ENCODE measurements at places on chromosomes 7 and 10. TPM values are rescaled to one million over a fixed set of nuclear protein-coding genes. Genes with fewer than 3 reads are reported as not detected.

GRCh38 chr10:18402853-18403252, 248.5 kb downstream of the NSUN6 start:
- DNase-seq, result no peak
- H3K4me3 ChIP-seq, result no peak overlapping the region
- no peaks in the 10 kb centered on the region for H3K36me3 ChIP-seq
- no peaks in the 10 kb centered on the region for H3K27me3 ChIP-seq
- H3K27ac ChIP-seq, result no peak overlapping the region

- DNase-seq, result no peak
- no peak overlapping the region for H3K27ac ChIP-seq
- H3K4me1 ChIP-seq, result no peaks in the 10 kb centered on the region
- H3K4me3 ChIP-seq, result no peak overlapping the region
- H3K36me3 ChIP-seq, result no peaks in the 10 kb centered on the region
Measured at GRCh38 chr7:95658676-95659075, 62.4 kb upstream of the PDK4 start.

DNA sequence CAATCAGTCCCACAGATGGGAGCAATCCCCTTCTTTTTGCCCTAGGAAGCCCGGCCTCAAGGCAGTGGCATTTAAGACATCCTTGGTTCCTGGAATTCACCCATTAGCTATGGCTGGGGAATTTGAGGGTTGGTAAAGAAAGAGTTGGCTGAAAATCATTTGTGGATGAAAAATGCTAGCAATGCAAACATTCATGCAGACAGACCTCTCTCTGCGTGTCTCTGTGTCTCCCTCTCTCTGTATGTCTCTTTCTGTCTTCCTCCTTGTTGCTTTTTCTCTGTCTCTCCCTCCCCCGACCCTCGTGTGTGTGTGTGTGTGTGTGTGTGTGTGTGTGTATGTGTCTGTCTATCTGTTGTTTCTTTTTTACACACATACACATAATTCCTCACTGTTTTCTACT, 19.4 kb downstream of the LDB3 start:
- no peak overlapping the region for H3K4me3 ChIP-seq
- no peaks in the 10 kb centered on the region for H3K36me3 ChIP-seq
- H3K4me1 ChIP-seq, result peaks cover 6% of the 10 kb centered on the region
- no peak for DNase-seq
- H3K27ac ChIP-seq, result no peak overlapping the region

- H3K27ac ChIP-seq, result no peak overlapping the region
- H3K4me1 ChIP-seq, result peaks cover 8% of the 10 kb centered on the region
- H3K36me3 ChIP-seq, result no peaks in the 10 kb centered on the region
- H3K27me3 ChIP-seq, result no peaks in the 10 kb centered on the region
Measured at GRCh38 chr10:117443686-117444041, 68.4 kb upstream of the PDZD8 start.

DNA sequence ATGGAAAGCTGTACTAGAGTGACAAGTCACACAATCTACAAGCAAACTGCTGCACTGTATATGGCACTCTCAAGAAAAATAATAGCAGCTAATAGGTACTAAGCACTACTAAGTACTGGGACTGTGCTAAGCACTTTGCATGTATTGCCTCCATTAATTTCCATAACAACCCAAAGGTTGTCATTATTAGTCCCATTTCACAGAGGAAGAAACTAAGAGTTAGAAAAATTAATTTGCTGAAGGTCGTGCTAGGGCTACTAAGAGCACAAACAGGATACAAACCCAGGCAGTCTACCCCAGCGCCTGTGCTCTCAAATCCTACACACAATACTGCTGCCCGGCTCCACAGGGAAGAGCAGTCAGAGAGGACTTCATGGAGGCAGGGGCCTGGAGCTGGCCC, 51.7 kb downstream of the DLG5 start:
- no peaks in the 10 kb centered on the region for H3K27me3 ChIP-seq
- H3K27ac ChIP-seq, result peak overlapping the region; percentile 96
- H3K36me3 ChIP-seq, result no peaks in the 10 kb centered on the region
- no peak overlapping the region for H3K4me3 ChIP-seq
- H3K4me1 ChIP-seq, result peaks cover 82% of the 10 kb centered on the region
- no peak for DNase-seq

DNA sequence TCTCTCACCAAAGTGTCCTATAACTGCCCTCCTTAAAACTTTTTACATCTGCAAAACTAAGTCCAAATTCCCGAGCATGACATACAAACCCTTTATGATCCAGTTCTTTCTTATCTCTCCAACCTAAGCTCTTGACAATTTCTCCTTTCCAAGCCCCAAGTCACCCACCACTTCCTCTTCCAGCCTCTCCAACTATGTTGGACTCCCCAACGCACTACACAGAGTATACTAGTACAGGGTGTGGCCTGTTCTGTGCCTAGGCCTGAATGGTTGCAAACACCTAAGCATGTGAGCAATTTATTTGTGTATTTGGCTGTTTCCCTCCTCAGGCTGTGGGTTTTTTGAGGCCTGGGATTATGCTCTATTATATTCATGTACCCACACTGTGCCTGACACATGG, 101.2 kb upstream of the APBB1IP start:
- H3K27me3 ChIP-seq, result no peaks in the 10 kb centered on the region
- DNase-seq, result no peak
- no peaks in the 10 kb centered on the region for H3K4me1 ChIP-seq

GRCh38 chr7:114364151-114364550, 50.5 kb upstream of the FOXP2 start:
- H3K27me3 ChIP-seq, result no peaks in the 10 kb centered on the region
- H3K4me3 ChIP-seq, result no peak overlapping the region
- no peak overlapping the region for H3K27ac ChIP-seq

- H3K27ac ChIP-seq, result no peak overlapping the region
- H3K27me3 ChIP-seq, result no peaks in the 10 kb centered on the region
- H3K36me3 ChIP-seq, result no peaks in the 10 kb centered on the region
- no peak for DNase-seq
- no peaks in the 10 kb centered on the region for H3K4me1 ChIP-seq
- H3K4me3 ChIP-seq, result no peak overlapping the region
Measured at GRCh38 chr10:1597370-1598146, 139.8 kb downstream of the ADARB2 start.

DNA sequence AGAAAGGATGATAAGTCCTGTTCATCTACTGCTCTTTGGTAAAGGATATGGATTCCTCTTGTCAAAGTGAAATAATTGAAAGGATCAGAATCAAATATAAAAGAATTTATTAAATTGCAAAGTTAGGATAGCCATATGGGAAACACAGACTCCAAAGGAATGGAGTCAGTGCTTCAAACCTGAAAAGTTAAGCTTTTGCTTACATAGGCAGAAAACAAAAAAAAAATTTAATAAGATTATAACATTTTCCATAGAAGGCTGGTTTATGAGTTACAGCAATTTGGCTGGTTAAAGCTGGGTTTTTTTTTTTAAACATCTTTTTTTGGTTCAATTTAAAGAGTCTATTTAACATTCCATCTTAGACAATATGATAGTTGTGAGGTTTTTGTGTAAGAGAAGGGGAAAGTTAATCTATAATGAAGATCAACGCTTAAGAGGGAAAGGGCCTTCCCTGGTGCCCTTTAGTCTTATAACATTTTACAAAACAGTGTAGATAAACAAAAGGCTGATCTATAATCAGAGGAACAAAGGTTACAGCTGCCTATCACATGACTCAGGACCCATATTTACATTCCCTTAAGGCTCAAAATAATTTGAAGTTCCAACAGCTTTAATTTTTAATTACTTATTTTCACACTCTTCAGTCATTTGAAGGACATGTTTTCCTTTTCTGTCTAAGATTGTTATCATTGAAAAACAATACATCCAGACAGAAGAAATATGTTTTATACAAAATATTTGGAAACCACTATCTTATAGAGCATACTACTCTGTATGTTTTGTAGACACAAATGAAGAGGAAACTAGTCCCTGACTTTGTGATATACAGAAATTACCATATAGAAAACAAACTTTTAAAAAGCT, 234.3 kb upstream of the MBL2 start:
- H3K36me3 ChIP-seq, result no peaks in the 10 kb centered on the region
- no peak overlapping the region for H3K4me3 ChIP-seq
- H3K27me3 ChIP-seq, result no peaks in the 10 kb centered on the region
- no peak overlapping the region for H3K27ac ChIP-seq
- H3K4me1 ChIP-seq, result no peaks in the 10 kb centered on the region
- DNase-seq, result no peak

DNA sequence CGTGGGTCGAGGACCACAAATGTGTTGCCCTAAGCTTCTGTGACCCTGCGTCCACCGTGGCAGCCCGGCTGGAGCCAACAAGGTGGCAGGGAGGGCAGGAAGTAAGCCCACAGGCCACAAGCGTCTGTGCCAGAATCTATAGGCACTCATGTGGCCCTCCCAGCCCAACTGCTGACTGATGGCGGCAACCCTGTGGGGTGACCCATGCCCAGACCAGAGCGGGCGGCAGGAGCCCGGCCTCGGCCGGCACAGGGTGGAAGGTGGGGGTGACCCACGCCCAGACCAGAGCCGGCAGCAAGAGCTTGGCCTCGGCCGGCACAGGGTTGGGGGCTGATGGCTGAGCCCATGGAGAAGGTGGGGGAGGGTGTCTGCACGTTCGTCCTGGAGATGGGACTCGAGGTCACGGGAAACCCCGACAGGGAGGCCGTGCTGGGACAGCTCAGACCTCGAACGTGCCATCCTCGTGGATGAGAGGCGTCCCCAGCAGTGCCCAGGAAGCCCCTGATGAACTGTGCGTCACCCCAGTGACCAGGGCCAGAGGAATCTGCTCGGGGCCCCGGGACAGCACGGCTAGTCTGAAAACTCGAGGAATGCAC, 181.0 kb downstream of the ELFN1 start:
- no peak for DNase-seq
- no peaks in the 10 kb centered on the region for H3K4me1 ChIP-seq
- no peaks in the 10 kb centered on the region for H3K36me3 ChIP-seq
- no peak overlapping the region for H3K4me3 ChIP-seq

GRCh38 chr10:98587156-98587837, 140.6 kb upstream of the HPS1 start:
- no peaks in the 10 kb centered on the region for H3K4me1 ChIP-seq
- no peak overlapping the region for H3K27ac ChIP-seq
- H3K36me3 ChIP-seq, result no peaks in the 10 kb centered on the region
- no peak for DNase-seq
- no peaks in the 10 kb centered on the region for H3K27me3 ChIP-seq

- no peak overlapping the region for H3K4me3 ChIP-seq
- no peak overlapping the region for H3K27ac ChIP-seq
- no peak for DNase-seq
- peaks cover 8% of the 10 kb centered on the region for H3K27me3 ChIP-seq
- H3K4me1 ChIP-seq, result no peaks in the 10 kb centered on the region
- no peaks in the 10 kb centered on the region for H3K36me3 ChIP-seq
Measured at GRCh38 chr10:100614429-100615095, 78.8 kb downstream of the HIF1AN start.

DNA sequence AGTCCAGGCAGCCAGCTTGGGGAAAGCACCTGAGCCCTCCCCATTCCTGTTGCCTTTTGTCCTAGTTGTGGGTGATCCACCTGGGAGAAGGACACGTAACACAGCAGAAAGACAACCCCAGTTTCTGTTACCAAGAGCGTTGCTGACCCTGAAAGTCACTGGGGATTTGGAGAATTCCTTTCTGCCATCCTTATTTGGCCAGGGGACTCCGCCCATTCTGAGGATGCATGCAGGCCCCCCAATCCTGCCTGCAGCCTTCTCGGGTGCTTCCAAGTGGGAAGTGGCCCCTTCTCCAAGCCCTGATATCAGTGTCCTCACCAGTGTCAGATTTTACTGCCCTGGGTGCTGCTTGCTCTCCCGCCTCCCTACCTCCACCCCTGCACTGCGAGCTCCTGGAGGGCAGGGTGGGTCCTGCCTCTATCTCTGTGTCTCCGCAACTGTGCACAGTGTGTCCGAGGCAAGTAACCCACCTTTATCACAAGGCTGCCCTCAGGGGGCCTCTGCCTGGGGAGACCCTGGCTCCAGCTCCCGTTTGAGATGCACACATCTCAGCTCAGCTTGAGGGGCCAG, 9.2 kb upstream of the ADCY1 start:
- H3K27ac ChIP-seq, result no peak overlapping the region
- H3K4me1 ChIP-seq, result peaks cover 4% of the 10 kb centered on the region
- DNase-seq, result no peak
- H3K4me3 ChIP-seq, result no peak overlapping the region

- no peaks in the 10 kb centered on the region for H3K27me3 ChIP-seq
- peaks cover 89% of the 10 kb centered on the region for H3K4me1 ChIP-seq
- peak overlapping the region; percentile 57 for H3K27ac ChIP-seq
Measured at GRCh38 chr7:130921391-130922180, 187.6 kb upstream of the KLF14 start.

DNA sequence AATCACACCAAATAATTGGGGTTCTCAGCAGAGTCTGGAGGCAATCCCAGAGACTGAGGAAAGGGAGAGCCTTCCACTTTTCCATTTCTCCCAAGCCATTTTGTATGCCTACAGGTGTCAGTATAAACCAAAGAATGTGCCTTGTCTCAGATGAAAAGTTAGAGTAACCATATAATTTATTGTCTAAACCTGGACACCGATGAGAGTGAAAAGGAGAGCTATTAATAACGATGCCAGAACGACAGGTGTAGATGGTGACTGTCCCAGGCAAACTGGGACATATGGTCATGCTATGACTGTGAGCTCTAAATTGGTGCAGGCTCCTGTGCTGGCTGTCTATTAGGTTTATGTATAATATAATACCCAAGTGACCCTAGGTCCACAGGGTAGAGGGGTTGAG, 219.6 kb downstream of the ARHGAP12 start:
- H3K36me3 ChIP-seq, result no peaks in the 10 kb centered on the region
- H3K4me1 ChIP-seq, result peaks cover 13% of the 10 kb centered on the region
- H3K27me3 ChIP-seq, result no peaks in the 10 kb centered on the region
- DNase-seq, result no peak
- H3K4me3 ChIP-seq, result no peak overlapping the region
- H3K27ac ChIP-seq, result no peak overlapping the region

DNA sequence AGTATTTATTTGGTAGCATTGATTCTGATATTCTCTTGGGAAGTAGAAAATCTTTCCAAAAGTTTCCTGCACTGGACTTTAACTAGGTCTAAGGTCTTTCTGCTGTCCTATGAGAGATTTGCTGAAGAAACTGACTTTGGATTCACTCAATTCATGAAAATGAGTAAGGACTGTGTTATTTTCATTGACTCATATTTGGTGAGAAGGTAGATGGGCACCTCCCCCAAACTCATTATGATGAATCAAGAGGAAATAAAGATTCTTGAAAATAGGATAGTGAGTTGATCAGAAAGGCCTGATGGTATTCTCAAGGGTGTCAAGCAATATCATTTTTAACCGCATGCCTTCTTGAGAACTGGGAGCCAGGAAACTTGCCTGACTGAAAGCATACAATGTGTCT, 110.3 kb downstream of the RNF133 start:
- H3K4me3 ChIP-seq, result no peak overlapping the region
- no peaks in the 10 kb centered on the region for H3K27me3 ChIP-seq
- no peak for DNase-seq
- H3K36me3 ChIP-seq, result no peaks in the 10 kb centered on the region
- H3K27ac ChIP-seq, result no peak overlapping the region

The AKR1B1 gene
- 1,140 TPM for polyA plus RNA-seq

The SLC26A4 gene
- polyA plus RNA-seq, result 0.13 TPM

The GRID1 gene
- 5.6 TPM for polyA plus RNA-seq

The LRRC27 gene
- 7.0 TPM for polyA plus RNA-seq

The IL6 gene
- polyA plus RNA-seq, result 1.0 TPM

The CRYGN gene
- polyA plus RNA-seq, result 0.56 TPM

The AUTS2 gene
- 6.4 TPM for polyA plus RNA-seq

The HOXA4 gene
- polyA plus RNA-seq, result 12.6 TPM

The CLIP2 gene
- polyA plus RNA-seq, result 27.7 TPM

The PVRIG gene
- polyA plus RNA-seq, result 0.56 TPM

The GPNMB gene
- polyA plus RNA-seq, result 14.0 TPM

The DEPP1 gene
- 17.6 TPM for polyA plus RNA-seq

The TFEC gene
- polyA plus RNA-seq, result 9.0 TPM

The IRF5 gene
- polyA plus RNA-seq, result 8.1 TPM

The UPK3B gene
- polyA plus RNA-seq, result 0.56 TPM

The SHTN1 gene
- polyA plus RNA-seq, result 14.6 TPM

The C10orf105 gene
- polyA plus RNA-seq, result 0.07 TPM
